GM23338 (cell line): ENCODE measurements at places on chromosomes 7 and 10. TPM values are rescaled to one million over a fixed set of nuclear protein-coding genes. Genes with fewer than 3 reads are reported as not detected.
A peak's percentile ranks its signal among the peaks of the same experiment; 100 is the strongest.

GRCh38 chr7:115869190-115869589, 161.4 kb downstream of the TFEC start:
- DNase-seq: no peak

SYNPO2L gene
- 0.08 TPM in 1 of 2 replicates, not detected in the other for total RNA-seq

GRCh38 chr10:7378602-7379403, 32.0 kb downstream of the SFMBT2 start:
- no peak for DNase-seq

DNA sequence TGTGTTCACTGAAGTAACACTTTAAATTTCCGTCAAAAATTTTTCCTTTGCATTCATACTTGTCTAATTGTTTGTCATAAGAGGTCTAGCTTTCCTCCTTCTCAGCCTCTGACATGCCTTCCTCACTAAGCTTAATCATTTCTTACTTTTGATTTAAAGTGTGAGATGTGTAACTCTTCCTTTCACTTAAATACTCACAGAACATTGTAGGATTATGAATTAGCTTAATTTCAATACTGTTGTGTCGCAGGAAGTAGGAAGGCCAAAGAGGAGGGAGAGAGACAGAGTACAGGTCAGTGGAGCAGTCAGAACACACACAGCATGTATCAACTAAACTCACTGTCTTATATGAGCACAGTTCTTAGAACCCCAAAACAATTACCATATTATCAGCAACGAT, 99.0 kb downstream of the SRPK2 start:
- no peak for DNase-seq

- peak; percentile 27 for DNase-seq
Observed at GRCh38 chr7:32890010-32890792, 1.4 kb downstream of the KBTBD2 start.

CYP3A4 gene
- not detected in 2 replicates for total RNA-seq

DNA sequence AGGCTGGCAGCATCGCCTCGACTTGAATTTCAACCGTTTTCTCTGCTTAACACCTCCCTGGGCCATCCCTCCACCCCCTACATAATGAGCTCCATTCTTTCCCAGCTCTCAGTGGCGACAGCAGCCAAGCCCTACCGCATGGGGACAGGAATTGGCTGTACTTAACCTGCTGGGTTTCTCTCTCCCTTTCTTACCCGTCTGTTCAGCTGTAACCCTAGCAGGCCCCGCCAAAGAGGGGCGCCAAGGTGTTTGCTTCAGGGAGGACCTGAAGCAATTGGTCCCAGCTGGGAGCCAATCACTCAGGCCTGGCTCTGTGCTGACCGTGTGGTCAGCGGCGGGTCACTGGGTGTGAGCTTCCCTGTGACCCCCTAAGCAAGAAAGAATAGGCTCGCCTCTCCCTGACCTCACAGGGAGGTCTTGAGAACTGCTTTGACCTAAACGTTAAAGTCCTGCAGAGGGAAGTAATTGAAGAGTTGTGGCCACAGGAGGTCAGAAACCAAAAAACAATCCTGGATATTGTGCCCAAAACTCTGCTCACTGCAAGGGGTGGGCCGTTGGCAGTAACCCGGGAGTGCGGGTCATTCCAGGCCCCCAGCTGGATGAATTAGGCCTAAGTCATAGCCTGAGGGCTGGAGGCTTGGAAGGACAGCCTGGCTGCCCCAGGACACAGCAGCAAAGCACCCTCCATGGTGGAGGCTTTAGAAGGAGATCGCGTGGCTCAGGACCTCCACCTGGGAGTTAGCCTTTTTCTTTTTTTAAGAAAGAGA, 114.6 kb downstream of the ITIH5 start:
- peak; percentile 51 for DNase-seq

DNA sequence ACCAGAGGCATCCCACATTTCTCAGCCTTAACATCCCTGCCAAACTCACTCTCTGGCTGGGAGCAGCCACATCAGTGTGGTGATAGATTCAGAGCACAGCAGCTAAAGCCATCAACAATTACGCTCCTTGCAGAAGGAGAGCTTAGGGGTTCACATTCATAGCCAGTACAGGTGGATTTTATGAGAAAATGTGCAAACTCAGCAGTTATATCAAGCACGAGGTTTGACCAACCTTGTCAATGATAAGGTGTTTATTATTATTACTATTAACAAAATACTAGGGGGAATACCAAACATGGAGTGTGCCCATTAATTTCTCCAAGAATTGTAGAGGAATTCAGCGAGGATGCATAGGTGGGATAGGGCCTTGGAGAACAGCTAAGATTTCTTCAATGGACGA, 362.3 kb downstream of the WDR11 start:
- no peak for DNase-seq

SLC18A3 gene
- 0.12 TPM in 1 of 2 replicates, not detected in the other for total RNA-seq

GRCh38 chr10:65110009-65110408, 1588.8 kb downstream of the REEP3 start:
- no peak for DNase-seq

DNA sequence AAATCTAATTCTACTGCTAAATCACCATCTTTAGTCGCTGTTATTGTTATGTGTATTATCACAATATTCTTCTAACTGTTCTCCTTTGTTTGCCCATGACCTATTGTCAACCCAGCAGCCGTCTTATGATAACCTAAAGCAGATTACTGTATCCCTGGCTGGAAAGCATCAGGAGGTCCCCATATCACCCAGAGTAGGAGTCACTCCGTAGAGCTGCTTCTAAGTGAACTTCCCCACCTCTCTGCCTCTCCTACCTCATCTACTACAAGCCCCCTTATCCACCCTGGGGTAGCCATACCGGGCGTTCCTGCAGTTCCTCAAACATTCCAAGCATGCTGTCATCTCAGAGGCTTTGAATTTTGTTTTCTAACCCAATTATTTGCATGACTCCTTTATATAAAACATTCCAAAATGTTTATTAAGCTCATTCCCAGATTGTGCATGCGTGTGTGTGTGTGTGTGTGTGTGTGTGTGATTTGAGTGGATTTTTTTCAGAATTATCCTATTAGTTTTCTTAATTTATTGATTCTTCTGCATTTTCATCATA, 39.7 kb downstream of the POU6F2 start:
- DNase-seq: peak; percentile 27

DNA sequence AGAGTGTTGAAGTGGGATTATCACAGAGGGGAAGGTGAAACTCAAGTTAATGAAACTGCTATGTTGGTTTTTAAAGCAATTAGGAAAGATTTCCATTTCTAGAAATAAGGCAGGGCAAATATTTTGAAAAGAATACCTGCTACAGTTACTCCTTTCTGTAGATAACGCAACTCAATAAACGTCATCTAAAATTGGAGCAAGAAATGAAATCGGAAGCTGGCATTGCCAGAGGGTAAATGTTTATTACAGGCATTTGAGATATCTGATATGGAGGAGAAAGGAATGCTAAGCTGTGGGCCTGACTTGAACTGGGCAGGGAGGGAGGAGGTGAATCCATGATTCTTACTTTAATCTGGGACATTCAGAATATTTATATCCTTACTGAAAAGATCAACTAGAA, 217.0 kb upstream of the ADARB2 start:
- no peak for DNase-seq

DNA sequence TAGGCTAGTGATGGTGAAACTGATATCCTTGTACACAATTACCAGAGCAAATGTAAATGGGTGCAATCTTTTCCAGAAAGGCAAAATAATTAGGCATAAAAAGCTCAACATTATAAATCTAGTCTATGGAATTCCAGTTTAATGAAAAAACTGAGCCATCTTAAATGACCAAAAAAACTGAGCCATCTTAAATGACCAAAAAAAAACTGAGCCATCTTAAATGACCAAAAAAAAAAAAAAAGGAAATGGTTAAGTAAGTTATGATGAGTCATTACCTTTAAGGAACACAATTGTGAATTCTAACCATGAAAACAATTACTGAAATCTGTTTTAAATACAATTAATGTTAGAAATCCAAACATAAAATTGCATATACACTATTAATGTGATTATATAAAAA, 25.3 kb downstream of the USP6NL start:
- no peak for DNase-seq

DNA sequence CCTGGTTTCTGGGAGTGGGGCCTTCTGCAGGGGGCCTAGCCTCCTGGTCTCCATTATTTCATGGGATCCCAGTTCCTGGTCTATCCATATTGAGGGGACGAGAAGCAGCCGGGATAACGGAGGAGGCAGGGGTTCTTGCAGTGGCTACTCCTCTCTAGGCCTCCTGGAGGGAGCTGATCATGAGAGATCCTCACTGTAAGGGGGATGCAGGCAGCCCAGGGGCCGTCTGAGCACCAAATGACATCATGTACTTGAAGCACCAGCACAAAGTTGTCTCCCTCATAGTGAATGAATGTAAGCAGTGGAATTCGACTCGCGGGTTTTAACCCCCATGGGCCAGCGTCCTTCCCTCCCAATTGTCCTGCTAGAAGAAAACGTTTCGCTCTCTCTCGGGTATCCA, 964 bp upstream of the ADCY1 start:
- no peak for DNase-seq

DENND2A gene
- 5.6 and 10.0 TPM in 2 replicates for total RNA-seq

GRCh38 chr10:43573250-43574000, 991 bp downstream of the ZNF239 start:
- DNase-seq: peak; percentile 14

- DNase-seq: no peak
Observed at GRCh38 chr10:70866424-70866823, 21.9 kb downstream of the PCBD1 start.

GRCh38 chr7:36207451-36208291, 54.6 kb downstream of the EEPD1 start:
- DNase-seq: no peak

GRCh38 chr7:143368387-143368786, 5.9 kb upstream of the FAM131B start:
- DNase-seq: no peak

DRGX gene
- total RNA-seq: not detected in 2 replicates

PRPS1L1 gene
- not detected in 2 replicates for total RNA-seq

DNA sequence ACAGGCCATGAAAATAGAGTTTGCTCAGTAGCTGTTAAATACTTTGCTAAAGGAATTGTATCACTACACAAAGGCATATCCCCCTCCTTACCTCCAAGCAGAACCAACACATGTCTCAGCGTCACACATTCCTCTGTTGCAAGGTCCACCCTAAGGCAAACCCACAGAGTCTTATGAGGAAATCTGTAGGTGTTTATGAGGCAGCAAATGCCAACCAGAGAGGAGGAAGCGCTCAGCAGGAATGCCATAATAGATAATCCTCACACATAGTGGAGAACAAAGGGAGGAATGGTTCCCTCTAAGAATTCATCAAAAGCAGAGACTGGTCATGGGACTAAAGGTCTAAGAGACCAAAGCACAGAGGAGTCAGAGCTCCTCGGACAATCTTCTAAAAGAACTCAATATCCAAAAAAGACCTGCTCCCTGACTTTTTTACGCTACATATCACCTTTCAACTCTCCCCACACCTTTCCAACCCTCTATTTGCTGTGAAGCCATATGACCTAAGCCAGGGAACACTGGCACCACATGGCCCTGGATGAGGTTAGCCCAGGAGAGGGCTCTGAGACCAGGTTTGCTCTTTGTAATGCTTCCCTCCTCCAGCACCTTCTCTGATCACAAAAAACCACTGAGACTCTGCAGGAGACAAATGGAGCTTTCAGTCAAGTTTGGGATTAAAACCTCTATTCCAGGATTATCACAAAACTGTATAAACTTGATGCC, 7.3 kb downstream of the SLC25A13 start:
- no peak for DNase-seq

GRCh38 chr7:2114052-2114451, 118.7 kb downstream of the MAD1L1 start:
- DNase-seq: no peak

DNA sequence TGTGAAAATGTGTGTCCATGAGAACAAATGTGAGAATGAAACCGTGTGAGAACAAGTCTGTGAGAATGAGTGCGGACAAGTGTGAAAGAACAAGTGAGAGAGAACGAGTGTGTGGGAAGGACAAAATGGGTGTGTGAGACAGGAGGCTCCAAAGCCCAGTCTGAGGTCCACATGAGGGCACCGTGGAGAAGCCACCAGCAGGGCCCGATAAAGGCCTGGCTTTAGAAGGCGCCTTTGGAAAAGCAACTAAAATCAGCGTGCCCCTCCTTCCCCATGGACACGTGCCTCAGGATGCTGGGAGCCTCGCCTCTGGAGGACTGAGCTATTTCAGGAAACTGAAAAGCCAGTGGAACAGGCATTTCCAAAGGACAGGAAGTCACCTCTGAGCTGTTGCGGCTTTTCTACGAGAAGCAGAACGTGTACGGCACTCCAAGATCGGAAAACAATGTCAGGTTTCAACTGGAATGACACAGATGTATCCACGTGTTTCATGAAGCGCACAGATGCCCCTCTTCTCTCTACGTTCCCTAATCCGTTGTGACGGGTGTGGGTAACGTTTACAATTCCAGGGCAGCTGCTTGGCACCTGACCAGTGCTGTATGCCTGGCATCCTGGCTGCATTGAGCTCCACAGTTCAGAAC, 46.4 kb downstream of the ESYT2 start:
- peak; percentile 51 for DNase-seq

- DNase-seq: peak; percentile 7
Observed at GRCh38 chr7:157613575-157614322, 276.9 kb downstream of the DNAJB6 start.

DNA sequence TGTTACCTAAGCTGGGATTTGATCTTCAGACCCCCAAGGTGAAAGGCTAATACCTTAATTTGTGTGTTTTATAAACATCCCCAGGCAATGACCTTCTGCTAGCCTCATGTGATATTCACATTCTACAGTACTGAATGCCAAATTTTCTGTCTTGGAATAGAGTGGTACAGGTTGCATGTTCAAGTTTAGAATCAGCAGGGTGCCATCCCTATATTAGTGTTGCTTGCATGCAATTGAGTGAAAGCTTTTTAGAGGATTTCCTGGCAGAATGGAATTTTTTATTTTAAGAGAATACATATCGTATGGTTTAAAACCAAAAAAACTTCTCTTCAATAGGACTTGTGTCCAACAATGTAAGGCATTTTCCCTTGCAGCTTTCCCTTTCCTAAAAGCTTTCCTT, 107.3 kb downstream of the LRMDA start:
- DNase-seq: no peak

DNAH11 gene
- total RNA-seq: 4.7 and 9.3 TPM in 2 replicates

DNA sequence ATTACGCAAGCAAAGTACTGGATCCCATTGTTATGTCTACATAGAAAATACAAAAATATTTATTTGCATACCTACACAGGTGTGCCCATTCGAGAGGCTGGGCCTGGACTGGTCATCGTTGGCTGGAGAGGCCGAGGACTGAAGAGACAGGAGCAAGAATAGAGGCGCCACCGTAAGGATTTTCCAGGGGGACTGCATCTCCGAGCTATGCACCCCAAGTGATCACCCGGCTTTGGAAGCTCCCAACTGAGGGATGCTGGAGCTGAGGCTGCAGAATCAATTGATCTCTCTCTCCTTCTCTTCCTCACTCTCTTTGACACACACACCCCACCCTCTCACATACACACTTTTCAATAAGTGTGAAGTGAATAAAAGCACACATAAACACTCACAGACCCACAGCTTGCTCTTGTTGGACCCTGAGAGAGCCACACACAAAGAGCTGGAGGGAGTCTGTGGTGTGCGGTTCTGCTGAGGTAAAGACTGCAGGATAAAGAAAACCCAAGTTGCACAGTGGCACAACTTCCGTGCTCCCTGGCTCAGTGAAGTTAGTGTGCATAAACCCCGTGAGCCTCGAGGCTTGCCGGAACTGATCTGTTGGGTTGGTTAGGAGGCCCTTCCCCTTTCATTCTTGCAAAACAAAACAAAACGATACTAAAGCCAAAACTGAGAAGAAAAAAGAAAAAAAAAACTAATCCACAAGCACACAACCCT, at the start of gene AOAH:
Gene AOAH (minus strand): TSS at position 544 of the 714 bp plus-strand sequence. CDS start 346 bp downstream, at position 198.
- DNase-seq: no peak
